ENCODE measurements at places on chromosomes 16 and 17.
A peak's percentile ranks its signal among the peaks of the same experiment; 100 is the strongest.

- DNase-seq: no peak
Observed at GRCh38 chr17:77353684-77354419, 213.1 kb downstream of the SEC14L1 start.

GRCh38 chr17:61757168-61757567, 106.2 kb downstream of the BRIP1 start:
- no peak for DNase-seq

- DNase-seq: no peak
Observed at GRCh38 chr16:3328643-3329042, 23.3 kb downstream of the ZNF75A start.

GRCh38 chr16:26756633-26757032, 310.1 kb upstream of the C16orf82 start:
- no peak for DNase-seq

GRCh38 chr16:59527206-59527997, 793.3 kb upstream of the GOT2 start:
- DNase-seq: peak; percentile 86

DNA sequence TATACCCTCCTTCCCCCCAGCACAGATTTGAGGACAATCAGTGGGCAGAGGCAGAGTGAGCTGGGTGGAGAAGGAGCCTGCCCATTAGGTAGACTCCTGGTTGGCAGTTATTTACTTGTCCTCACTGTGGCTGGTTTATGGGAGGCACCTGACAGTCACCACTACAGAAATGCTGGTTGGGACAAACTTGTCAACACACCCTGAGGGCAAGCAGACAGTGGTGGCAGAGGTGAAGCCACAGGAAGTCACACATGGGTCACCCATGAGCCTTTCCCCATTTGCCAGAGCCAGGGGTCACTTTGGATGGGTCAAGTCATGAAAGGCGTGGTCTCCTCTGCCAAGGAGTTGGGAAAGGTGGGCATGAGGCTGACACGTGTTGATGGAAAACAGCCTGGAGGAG, 6.4 kb downstream of the SCNN1G start:
- DNase-seq: no peak

DNA sequence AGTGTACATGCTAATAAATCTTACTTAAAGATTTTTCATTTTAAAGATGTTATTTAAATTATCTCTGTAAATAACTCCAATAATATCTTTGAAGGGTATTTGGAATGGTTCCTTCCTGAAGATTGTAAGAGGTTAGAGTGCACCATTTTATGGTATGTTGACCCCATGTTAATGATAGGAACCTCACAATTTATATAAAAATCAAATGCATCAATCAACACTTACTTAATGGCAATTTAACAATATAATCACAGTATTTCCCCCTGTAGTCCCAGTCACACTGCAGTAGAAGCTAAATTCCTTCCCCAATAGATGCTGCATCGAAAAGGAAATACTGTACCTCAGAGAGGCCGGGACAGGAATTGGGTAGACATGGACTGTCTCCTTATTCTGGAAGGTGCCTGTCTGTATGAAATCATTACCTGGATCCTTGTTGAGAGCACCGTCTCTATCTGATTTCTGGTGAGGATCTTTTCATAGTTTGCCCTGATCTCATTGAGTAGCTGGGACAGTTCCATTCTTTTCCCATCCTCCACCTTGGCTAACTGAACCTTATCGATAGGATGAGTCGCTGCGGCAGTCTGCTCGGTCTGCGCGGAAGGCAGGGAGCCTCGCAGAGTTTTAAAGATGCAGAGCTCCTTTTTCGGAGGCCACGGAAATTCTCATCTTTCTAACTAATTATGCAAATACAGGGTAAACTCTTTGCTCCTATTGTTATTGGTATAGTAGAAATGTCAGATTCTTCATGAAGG, at the start of gene KRT222:
KRT222 (minus strand) TSS at position 596 of the 752 bp plus-strand sequence; CDS start at position 518, 78 bp downstream.
- DNase-seq: no peak

DNA sequence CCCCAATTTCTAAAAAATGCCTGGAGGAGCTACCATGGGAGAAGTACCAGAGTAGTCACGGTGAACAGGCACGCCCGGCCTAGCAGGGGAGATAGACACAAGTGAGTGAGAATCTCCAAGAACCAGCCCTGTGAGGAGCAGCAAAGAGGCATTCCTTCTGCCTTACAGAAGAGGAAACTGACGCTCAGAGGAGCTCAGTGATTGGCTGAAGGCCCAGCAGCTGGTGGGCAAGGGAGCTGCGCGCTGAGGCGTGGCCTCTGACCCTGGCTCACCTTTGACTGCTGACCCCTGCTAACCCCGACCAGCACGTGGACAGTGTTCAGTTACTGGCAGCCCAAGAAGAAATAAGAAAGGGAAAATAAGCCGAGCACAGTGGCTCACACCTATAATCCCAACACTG, 1.8 kb downstream of the C16orf96 start:
- no peak for DNase-seq

- no peak for DNase-seq
Observed at GRCh38 chr16:68548947-68549346, 9.9 kb downstream of the ZFP90 start.

DNA sequence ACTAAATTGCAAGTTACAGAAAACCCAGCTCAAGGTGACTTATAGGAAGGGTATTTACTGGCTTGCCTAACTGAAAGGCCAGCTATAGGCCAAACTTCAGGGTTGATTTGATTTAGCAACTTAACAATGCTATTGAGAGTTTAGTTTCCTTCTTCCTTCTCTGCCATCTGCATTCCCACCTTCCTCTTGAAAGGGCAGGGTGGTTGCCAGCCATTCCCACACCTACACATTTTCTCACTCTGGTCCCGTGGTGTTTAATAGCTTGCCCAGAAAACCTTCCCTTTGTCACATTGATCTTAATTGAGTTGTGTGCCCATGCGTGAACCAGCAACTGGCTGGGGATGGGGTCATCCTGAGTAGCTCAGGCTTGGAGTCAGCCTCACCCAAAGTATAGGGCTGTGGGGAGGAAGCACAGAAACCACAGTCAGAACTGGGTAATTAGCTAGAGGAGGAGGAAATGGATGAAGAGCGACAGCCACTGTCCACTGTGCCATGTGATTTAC, 194.7 kb downstream of the SPECC1 start:
- DNase-seq: peak; percentile 59

DNA sequence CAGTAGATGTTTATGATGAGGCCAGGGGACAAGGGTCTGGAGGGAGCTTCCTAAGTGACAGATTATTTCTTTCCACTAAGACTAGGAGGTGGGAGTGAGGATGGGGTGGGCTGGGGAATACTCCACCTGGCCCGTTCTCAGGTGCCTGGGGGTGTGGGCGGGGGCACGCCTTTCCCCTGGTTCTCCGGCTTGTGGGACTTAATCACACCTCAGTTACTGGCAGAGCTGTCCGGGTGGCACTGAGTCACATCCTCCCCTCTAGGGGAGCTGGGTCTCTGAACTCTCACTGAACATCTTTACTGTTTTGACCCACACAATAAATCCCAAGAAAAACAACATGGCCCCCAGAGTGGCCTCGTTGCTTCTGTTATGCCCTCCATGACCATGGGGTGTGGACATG, 332.8 kb downstream of the MAF start:
- no peak for DNase-seq

DNA sequence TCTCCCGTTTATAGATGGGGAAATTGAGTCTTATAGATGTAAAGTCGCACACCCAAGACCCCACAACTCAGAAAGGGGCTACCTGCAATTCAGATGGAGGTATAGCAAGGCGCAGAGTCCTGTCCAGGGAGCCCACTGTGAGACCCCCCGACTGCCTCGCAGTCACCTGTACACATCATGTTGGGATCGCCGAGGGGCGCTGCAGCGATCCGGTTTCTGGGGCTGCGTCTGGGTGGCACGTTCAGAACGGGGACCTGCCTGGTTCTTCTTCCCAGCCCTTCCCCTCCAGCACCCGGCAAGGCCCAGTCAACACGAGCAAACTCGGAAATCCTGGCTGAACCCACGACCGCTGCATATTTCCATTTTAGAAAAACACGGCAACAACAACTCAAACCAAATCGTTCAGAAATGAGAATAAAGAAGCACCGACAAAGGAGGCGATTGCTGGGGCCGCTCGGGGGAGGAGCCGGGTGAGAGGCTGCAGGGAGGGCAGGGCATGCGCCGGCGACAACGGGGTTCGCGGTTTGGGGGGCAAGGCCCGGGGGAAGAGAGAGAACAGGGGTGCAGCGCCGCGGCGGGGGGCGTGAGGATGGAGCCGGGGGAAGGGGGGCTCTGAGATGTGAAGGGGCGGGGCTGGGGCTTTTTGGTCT, 643 bp downstream of the HSDL1 start:
- no peak for DNase-seq

GRCh38 chr16:58025351-58026138, at the start of gene MMP15:
MMP15 (plus strand) TSS chr16:58025754; CDS start chr16:58026351, 597 bp downstream.
- peak; percentile 53 for DNase-seq

GRCh38 chr17:53321651-53322050, 501.1 kb upstream of the KIF2B start:
- no peak for DNase-seq

GRCh38 chr16:87765776-87766484, at the start of gene KLHDC4:
KLHDC4 (minus strand) TSS chr16:87765986; CDS start chr16:87765890, 96 bp downstream.
- peak; percentile 73 for DNase-seq
